ENCODE measurements at places on chromosomes 12 and 14.
A peak's percentile ranks its signal among the peaks of the same experiment; 100 is the strongest.

- no peak for DNase-seq
These were observed 1.2 kb upstream of the ALDH1L2 start for GRCh38 chr12:105085501-105085900.

GRCh38 chr14:53663709-53664108 is 292.9 kb downstream of the BMP4 start:
- no peak for DNase-seq

DNA sequence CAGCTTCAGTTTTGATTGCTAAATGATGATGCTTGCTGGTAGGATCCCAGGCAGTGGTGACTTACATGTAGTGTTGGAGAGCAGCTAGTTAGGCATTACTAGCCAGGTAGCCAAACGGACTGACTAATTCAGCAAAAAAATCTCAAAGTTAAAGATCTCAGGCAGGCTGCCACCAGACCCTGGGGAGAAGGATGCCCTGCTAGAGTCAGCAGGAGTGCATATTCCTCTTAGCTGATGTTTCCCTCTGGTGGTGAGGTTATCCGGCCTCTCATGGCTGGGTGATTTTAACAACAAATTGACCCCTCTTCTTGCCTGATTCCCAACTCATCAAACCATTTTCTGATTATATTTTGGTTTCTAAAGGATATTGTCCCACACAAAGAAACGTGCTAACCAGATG is 2.8 kb downstream of the EFS start:
- no peak for DNase-seq

- DNase-seq: no peak
These were observed 46.2 kb downstream of the GRIN2B start for GRCh38 chr12:13935169-13935568.

GRCh38 chr12:117684471-117684870 is 284.3 kb downstream of the KSR2 start:
- no peak for DNase-seq

DNA sequence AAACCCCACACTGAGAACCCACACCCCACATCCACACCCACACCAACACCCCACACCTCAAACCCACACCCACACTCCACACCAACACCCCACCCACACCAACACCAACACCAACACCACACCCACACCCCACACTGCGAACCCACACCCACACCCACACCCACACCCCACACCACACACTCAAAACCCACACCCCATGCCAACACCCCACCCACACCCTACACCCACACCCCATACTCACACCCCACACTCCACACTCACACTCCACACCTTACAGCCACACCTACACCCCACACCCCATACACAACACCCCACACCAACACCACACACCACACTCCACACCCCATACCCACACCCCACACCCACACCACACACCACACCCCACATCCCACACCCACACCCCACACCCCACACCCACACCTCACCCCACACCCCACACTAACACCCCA is 38.0 kb downstream of the TMEM120B start:
- DNase-seq: no peak

DNA sequence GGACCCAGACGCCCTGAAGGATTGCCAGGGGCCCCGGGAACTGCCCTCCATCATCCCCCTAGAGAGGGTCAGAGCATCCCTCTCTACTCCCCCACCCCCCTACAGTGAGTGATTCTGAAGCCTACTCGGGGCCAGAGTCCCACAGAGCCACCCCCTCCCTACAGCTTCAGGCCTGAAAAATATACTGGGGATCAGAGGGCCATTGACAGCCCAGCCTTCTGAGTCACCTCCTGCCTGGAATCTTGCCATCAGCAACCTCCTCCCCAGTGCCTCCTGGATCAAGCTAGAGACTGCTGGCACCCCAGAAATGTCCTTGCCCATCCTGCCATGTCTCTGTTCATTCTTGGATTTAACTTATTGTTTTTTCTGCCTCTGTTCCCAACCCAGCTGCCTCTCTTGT is 21.7 kb upstream of the MIA2 start:
- DNase-seq: no peak

DNA sequence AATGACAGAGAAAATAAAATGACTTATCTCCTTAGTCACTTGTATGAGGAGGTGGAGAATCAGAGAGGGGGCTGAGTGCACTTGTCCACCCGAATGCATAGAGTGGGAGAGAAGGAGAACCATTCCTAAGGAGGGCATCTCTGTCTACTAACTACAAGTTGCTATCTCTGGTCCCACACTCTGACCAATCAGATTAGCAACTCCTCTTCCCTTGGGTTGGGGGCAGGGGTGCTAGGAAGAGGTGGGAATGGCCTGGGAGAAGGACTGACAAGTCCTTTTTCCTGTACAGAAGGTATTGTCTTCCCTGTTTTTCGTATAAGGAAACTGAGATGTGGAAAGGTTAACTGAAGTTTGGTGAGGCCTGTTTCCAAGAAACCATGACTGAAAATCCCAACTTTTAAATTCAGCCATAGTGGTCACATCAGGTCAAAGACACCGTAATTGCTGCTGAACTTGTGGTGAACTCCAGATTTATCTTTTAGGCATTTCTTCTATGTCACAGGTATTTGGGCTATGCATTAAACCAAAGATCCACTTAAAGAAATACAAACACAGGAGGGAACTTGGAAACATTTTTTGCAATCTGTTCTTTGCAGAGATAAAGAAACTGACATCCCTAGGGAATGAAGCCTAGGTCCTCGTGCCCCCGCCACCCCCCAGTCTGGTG is 207.8 kb downstream of the CRADD start:
- DNase-seq: no peak

DNA sequence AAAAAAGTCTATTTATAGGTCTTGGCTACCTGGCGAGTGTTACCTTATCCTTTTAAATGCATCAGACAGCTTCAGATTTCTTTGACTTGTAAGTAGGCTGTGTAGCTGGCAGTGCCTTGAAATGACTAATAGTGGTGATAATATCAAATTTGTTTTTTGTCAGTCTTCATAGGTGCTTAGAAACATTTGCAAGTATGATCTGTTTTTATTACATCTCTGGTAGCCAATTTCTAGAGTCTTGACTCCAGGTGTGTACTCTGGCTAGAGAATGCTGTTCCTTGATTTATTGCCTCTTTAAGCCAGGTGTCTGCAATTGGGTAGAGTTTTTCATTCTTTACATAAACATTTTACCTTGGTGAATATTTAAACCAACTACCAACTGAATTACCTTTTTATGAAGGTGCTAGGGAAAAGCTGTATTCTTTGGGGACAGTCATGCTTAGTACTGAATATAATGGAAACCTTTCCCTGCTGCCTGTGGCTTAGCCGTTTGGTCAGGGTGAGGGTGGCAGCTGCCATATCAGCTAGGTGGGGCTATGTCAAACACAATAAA is 32.6 kb downstream of the MLXIP start:
- no peak for DNase-seq

DNA sequence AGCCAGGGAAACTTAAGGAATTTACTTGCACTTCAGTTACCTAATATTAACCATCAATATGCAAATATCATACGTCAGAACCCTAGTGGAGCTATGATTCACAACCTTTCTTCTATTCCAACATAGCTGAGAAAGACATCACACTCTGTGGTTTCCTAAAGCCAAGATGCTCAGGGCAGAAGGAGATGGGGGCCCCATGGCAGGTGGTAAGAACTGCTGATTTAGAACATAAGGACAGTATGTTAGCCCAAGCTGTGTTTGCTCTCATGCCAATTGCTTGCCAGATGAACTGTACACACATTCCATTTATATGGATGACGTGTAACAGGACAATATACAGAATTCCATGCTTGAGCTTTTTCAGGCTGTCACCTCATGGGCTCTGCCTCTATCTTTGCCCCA is 34.6 kb downstream of the HECTD4 start:
- peak; percentile 3 for DNase-seq

- DNase-seq: no peak
These were observed 286.2 kb downstream of the CACNA1C start for GRCh38 chr12:2338991-2339431.

DNA sequence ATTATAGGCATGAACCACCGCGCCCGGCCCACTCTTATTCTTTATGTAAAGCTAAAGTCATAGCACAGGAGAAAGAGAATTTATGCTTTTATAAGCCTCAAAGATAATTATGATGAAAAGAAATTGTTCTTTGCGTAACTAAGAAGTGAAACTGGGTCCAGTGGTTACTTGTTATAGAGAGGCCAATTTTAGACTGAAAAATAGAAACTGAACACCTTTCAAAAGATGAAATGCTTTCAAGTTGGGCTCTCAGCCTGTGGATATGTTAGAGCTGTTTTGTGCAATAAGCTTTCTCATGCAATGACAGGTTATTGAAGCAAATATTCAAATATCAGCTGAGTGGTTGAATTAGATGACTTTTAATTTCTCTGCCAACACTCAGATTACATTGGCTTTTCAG is 7.9 kb downstream of the TMEM253 start:
- DNase-seq: no peak

DNA sequence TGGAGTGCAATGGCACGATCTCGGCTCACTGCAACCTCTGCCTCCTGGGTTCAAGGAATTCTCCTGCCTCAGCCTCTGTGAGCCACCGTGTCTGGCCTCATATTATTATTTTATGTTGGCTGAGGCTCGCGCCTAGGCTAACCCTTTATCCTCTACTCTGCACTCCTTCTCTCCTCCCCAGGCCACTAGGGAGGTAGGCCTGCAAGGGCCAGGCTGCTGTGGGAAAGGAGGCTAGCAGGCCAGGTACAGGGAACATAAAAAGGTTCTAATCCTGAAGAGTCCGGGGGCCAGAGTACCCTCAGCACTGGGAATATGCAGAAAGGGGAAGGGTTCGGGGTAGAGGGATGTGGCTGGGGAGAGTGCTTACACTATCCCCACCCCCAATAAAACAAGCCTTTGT is 14.9 kb downstream of the PKP2 start:
- DNase-seq: no peak

DNA sequence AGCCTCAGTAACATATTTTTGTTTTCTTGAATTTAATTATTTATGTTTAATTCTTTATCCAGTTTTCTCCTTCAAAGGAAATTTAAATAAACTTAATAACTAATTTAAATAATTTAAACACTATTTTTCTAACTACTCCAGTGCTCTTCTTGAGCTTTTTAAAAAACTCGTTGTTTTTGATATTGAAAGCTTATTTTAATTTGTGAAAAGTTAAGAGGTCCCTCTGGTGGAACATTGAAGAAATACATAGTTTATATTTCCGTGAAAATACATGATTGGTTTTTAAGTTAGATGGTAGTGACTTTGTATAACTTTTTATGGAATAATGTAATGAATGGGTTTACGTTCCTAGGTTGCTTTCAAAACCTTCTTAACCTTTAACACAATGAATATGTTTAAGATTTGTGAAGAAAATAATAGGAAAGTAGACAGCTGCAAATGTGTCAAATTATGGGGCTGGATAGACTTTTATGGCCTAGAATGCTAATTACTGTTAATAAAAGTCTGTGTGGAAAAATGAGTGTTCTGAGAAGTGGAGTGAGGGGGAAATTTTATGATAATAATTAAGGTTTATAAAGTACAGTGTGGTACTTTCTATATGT is 45.9 kb upstream of the MSRB3 start:
- DNase-seq: peak; percentile 6

GRCh38 chr14:90585106-90585505 is 188.3 kb downstream of the CALM1 start:
- DNase-seq: no peak

- DNase-seq: no peak
These were observed 34.9 kb downstream of the AEBP2 start for GRCh38 chr12:19474147-19474546.

- DNase-seq: no peak
These were observed 415.4 kb downstream of the ZFP36L1 start for GRCh38 chr14:68377459-68377858.

- no peak for DNase-seq
These were observed 36.0 kb downstream of the TC2N start for GRCh38 chr14:91831337-91831736.

DNA sequence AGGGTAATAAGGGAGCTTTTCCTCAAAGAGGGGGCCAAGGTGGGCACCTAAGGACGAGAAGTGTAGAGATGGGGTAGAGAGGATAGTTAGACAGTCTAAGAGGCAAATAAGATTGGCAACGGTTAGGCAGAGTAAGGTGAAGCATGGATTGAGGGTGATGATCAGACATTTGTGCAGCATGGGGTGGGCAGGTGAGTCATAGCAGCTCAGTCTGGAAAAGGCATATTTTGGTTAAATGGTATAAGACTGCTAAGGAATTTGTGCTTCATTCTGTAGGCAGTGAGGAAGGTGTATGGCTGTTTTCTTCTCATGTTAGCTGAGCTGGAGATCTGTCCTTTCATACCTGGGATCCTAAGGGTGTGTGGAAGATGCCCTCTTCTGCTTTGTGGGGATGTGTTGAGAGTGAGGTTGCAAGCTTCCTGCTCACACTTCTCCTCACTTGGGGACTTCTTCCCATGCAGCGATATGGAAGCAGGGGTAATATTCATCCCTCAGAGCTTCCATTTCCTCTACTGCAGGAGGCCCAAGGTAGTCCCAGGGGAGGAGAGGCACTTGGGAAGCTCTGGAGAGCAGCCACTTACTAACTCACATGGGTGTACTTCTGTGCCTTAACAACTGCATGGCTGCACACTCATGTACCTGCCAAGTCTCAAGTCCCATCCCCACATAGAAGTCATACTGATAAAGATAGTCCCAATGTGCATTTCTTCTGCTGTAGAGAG is 28.9 kb downstream of the GSG1 start:
- no peak for DNase-seq

DNA sequence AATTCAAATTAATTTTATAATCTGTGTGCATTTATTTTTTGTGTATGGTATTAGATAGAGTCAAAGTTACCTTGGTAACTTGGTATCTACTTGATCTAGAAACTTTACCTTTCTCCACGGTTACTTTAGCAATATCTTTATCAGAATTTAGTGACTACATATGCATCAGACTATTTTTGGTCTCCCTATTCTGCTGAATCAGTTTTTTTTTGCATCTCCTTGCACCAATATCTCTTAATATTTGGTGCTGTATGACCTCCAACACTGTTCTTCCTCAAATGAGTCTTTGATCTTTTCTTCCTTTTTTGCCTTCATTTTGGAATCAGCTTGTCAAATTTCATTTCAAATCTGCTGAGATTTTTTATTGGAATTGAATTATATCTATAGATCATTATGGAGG is 828.2 kb upstream of the FOXG1 start:
- DNase-seq: no peak

DNA sequence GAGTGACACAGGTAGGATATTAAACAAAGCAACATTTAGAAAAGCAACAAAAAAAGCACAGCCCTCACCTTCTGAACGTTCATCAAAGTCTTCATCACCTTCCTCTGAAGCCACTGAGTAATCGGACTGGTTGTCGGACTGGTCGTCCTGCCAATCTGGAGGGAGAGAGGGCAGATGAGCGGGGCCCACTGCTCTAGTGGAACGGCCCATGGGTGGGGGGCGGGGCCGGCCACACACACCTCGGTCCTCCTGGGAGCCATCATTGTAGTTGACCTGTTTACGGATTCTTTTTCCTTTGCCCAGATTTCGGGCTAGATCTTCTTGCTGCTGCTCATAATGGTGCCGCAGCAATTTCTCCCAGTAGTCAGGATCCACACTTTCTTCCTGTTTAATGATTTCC is 14.9 kb upstream of the NOP2 start:
- DNase-seq: no peak

- DNase-seq: no peak
These were observed 138.0 kb downstream of the SLC38A6 start for GRCh38 chr14:61119006-61119405.

- no peak for DNase-seq
These were observed 58.8 kb downstream of the AEBP2 start for GRCh38 chr12:19498099-19498498.

GRCh38 chr14:101504096-101504948 is 57.0 kb upstream of the DIO3 start:
- DNase-seq: no peak

GRCh38 chr14:100651999-100652508 is 64.8 kb upstream of the BEGAIN start:
- no peak for DNase-seq

- DNase-seq: no peak
These were observed 16.8 kb upstream of the ITPK1 start for GRCh38 chr14:93132472-93133065.
